Urothelium cell line (cell line): ENCODE measurements at places on chromosomes 1 and 21.

GRCh38 chr1:232457595-232457994 is 172.3 kb downstream of the SIPA1L2 start:
- DNase-seq = no peak

GRCh38 chr1:210723646-210724045 is 394.9 kb downstream of the HHAT start:
- DNase-seq = no peak

GRCh38 chr1:246690100-246690499 is 34.1 kb upstream of the SCCPDH start:
- DNase-seq = no peak

DNA sequence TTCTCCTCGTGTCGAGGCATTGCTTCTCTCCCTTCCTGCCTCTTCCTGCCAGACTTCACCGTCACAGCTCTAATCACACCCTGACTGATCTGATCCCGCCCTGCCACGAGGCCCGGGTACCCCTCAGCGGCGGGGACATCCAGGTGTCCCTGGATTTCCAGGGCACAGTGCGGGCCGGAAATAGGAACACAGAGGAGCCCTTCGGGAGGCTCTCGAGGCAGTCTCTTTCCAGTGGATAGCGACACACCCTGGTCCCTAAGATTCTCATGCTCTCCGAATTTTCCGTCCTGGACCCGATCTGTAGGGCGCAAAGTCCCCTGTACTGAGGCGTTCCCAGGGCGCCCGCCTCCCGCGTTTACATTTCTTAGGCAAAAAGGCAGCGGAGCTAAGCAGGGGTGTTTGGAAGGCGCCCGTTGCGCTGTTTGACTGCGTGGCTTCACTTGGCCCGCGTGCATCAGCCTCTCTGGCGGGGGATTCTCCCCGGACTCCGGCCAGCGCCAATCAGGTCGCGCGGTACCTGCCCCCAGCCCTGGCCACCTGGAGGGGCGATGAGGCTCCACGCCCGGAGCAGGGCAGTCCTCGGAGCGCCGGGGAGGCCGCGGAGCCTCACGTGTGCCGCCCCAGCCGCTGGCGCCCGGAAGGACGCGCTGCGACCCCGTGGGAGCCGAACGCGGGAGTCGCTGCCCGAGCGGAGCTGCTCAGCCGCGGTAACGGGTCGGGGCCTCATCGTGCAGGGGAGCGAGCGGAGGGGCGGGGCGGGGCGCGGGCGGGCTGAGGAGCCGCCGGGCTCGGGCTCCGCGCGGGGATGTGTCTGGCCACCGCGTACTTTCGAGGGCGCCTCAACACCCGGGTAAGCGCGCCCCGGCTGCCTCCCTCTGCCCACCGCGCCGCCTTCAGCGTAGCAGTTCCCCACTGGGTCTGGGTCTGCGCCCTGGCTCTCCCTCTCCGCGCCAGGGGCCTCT is at the start of gene FAM163A:
Gene FAM163A (plus strand): TSS at position 575 of the 962 bp plus-strand sequence. CDS start 69,807 bp downstream, outside the sequence.
- peak; percentile 42 for DNase-seq

GRCh38 chr1:53362851-53363642 is 35.2 kb upstream of the LRP8 start:
- DNase-seq = no peak

GRCh38 chr1:186142916-186143315 is 232.1 kb downstream of the TPR start:
- DNase-seq = no peak

DNA sequence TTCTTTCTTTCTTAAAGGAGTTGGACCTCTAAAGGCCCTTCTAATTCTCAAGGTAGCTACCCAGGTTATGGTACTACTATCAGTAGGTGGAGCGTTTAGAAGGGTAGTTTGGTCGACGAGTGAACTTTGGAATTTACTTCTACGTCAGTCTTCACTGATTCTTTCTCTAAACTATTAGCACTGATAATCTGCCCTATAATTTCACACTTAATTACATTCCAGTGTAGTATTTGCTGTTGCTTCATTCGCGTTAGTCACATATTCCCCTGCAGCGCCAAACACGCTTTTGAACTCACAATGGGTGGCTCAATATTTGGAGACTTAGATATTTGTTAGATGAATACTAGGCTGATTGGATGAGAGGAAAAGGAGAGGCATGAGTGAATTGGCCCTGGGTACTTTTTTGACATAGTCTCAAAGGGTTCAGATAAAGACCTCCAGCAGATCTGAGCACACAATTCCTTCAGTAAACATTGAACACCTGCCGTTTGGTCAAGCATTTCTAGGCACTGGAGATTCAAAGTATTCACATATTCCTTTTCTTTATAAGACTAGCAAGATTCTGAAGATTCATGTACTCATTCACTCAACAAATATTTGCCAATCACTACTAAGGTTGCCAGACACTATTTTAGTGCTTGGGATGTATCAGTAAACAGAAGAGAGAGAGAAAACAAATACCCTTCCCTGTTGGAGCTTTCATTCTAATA is 929 bp upstream of the FOXJ3 start:
- DNase-seq = no peak

DNA sequence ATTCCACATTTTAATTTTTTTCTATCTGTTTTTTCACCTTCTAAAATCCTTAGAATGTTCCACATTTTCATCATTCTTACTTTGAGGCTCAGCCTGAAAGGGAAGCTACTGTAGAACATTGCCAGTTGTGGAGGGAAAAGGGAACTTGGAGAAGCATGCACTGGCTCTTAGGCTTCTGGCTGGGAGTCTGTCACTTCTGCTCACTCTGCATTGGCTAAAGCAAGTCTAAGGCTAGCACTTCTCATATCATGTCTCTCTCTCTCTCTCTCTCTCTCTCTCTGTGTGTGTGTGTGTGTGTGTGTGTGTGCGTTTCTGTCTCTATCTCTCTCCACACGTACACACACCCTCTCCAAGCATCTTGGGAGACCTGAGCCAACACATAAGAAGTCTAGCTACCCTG is 49.6 kb upstream of the ADAR start:
- no peak for DNase-seq

DNA sequence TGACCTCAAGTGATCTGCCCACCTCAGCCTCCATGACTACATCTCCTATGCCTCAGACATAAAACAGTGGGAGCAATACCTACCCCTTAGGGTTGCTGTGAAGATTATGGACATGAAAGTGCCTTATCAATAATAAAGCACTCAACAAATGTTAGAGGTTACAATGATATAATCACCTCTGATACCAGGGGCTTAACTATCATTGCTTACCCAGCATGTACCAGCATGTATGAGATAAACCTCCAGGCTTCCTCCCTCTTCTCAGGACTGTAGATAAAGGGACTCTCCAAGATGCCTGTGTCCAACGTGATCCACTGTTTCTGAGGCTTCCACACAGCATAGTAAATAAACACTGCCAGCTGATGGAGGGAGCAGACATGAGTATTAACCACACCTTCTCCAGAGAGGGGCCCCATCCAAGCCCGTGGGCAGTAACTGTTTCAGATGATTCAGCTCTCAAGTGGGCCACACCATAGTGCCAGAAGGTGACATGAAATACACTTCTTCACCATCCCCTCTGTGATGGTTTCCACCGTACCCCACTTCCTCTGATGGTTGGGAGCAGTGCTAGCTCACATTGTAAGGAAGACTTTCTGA is 26.2 kb downstream of the RHBDL2 start:
- DNase-seq = no peak

GRCh38 chr1:9629445-9630201 is 21.9 kb upstream of the PIK3CD start:
- no peak for DNase-seq

DNA sequence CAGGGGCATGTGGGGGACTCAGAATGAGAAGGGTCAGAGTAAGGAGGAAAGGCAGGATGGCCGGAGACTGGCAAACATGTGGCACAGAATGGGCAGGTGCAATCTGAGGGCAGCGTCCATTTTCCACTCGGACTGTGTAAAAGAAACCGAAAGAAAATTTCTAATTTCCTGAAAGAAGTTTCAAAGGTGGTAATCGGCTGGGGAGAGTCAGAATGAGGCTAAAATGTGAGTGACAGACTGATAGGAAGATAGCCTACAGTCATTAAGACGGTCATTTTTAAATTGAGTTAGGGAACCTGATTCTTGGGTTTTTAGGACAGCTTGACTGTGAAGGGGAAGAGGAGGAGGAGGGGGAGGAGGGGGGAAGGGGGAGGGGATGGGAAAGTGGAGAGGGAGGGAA is 23.6 kb downstream of the COA6 start:
- DNase-seq = no peak

- DNase-seq = no peak
Measured at GRCh38 chr1:20319456-20320220, 29.0 kb downstream of the VWA5B1 start.

GRCh38 chr21:40640266-40640789 is 206.6 kb downstream of the DSCAM start:
- DNase-seq = no peak

DNA sequence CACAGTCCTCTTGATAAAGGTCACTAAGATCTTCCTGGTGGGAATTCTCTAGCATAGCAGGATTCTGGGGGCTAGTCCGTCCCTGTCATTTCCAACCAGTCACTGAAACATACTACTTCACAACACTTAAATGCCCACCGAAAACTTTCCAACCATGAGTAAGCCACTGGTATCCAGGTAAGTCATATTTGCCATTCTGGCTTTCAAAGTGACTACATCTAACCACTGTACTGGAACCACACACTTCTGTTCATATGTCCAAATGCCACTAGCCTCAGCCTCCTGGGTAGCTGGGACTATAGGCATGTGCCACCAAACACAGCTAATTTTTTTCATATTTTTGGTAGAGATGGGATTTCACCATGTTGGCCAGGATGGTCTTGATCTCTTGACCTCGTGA is 64.3 kb upstream of the VANGL1 start:
- no peak for DNase-seq

DNA sequence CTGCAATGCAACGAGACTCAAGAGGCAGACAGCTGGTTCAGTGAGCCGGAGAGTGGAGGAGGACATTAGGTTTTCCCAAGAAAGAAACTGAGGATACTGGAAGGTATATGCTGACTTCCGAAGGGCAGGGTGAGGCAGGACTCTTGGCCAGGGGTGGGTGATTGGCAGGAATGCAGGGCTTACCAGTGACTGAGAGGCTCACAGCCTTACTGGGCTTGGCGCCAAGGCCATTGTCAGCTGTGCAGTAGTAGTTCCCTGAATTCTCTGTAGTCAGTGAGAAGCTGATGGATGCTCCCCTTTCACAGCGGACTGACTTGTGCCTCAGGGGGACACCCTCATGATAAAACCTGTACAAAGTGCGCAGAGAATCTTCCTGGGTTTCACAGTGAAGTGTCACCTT is 9.6 kb downstream of the FCRL5 start:
- DNase-seq = peak; percentile 44

DNA sequence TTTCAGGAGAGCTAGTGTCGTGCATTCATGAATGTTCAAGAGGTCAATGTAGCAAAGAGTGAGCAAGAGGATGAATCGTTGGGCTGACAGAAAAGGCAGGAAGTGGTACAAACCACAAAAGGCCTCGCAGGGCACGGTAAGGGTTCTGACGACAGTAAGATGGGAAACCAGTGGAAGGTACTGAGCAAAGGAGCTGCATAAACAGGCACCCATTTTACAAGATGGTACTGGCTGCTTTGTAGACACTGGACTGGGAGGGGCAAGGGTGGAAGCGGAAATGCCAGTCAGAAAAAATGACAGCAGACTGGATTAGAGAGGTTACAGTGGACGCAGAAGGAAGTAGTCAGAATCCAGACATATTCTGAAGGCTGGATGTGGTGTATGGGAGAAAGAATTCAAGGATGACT is 123.5 kb downstream of the PTPN14 start:
- DNase-seq = peak; percentile 86
